ENCODE measurements at places on chromosomes 2 and 18.

- DNase-seq = no peak
These were observed 176.7 kb downstream of the NRP2 start for GRCh38 chr2:205858881-205859441.

DNA sequence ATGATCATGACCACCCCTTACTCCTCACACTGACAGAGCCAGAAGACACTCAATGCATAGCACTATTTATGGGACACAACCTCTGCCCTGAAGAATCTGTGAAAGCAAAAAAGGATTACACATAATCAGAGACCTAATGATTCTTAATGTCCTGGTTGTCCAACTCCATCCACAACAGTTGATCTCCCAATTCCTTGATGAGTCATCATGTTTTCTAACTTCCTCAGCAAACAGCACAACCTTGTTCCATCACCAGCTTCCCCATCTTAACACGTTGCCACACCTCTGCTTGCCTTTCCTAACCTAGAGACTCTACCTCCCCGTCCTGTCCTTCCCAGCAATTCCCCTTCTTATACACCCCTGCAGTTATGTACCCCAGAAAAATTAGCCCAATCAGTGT is 13.2 kb upstream of the MARCHF4 start:
- no peak for DNase-seq

- no peak for DNase-seq
These were observed 36.7 kb downstream of the DNMT3A start for GRCh38 chr2:25304826-25305596.

- DNase-seq = no peak
These were observed 1.1 kb upstream of the IMP4 start for GRCh38 chr2:130341562-130342019.

DNA sequence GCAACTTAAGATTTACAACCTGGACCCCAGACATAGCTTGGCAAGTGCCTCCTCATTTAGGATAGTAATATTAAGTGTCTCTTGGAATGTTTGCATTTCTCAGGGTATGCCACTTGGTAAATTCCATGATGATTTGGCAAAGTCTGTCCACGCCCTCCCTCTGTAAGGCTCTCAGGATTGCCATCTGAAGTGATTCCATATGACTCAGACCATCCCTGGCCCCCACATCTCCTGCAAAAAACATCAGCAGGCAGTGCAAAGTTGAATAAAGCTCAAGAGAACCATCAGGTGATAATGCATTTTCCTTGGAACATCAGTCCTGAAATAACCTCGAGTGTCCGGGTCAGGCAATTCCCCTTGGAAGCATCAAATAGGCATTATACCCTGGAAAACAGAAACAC is 27.1 kb upstream of the PIEZO2 start:
- no peak for DNase-seq

GRCh38 chr2:10258726-10259125 is 44.0 kb upstream of the HPCAL1 start:
- DNase-seq = no peak

DNA sequence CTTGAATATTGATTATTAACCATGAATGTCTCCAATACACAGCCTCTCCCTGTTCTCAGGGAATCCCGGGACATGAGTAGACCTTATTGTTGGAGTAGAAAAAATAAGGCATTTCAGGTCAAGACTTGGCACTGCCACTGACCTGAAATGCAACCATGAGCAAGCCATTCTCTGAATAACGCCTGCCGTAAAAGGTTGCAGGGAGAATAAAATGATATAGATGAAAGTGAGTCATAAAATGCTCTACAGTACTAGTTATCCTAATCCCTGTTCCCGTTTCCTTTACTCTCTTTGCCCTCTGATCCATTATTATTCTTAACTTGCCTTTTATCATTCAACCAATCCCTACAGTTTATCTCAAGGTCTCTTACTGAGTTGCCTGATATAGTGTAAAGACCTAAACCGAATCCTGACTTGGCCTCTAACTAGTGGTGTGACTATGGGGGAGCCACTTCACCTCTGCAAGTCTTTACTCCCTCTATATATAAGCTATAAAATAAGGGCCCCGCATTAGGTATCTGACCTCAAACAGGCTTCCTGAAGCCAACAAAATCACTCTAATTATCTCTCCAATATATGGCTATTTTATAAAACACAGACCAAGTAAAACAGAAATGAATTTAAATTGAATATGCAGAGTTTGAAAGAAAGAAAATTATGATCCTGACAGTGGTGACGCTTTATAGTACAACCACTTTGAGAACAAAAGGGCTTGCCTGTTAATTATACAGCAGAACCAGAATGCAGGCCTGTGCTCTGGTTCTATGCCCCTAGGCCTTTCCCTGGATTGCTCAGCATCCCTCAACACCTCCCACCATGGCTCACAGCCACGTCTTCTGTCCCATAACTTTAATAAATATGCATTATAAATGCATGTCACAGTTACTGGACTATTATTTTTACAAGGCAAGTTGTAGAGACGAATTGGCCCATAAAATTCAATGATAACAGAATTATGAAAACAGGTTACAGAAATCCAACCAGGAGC is 183.1 kb downstream of the STK39 start:
- no peak for DNase-seq

- no peak for DNase-seq
These were observed 11.5 kb downstream of the COPS9 start for GRCh38 chr2:240124651-240125030.

DNA sequence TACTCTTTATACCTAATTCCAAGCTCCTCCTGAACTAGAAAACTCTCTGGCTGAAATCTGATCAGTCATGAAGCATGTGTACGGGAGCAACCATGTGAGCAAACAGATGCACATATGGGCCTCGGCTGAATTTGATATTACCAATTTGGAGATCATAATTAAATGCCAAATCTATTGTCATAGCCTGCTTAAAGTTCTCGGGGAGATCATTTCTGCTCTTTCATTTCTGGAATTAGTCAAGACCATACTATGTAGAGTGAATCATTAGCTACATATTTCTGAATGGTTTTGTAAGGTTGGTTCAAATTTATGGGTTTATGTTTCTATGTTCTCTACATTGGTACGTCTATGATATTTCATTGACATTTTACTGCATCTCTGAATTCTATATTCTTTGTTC is 205.5 kb downstream of the UBE2E3 start:
- DNase-seq = no peak

GRCh38 chr2:104428155-104428554 is 425.8 kb upstream of the POU3F3 start:
- no peak for DNase-seq

DNA sequence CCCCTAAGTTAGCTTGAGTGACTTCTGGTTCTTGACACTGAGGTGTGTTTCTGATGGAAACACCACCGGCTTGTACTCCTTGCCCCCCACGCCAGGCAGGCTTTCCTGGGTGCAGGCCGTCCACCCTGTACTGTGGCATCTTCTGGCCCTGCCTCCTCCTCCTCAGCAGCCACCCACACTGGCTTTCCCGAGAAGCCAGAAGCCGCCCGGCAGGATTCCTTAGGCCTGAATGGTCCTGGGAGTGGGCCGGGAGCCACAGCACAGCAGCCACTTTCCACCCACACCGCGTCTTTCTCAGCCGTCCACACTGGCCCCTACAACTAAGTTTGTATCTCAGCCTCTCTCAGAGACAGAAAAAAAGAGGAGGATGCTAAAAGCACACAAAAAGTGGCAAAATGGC is 2.1 kb upstream of the HSBP1L1 start:
- DNase-seq = no peak

- no peak for DNase-seq
These were observed 430.0 kb downstream of the ZNF516 start for GRCh38 chr18:76064998-76065397.

DNA sequence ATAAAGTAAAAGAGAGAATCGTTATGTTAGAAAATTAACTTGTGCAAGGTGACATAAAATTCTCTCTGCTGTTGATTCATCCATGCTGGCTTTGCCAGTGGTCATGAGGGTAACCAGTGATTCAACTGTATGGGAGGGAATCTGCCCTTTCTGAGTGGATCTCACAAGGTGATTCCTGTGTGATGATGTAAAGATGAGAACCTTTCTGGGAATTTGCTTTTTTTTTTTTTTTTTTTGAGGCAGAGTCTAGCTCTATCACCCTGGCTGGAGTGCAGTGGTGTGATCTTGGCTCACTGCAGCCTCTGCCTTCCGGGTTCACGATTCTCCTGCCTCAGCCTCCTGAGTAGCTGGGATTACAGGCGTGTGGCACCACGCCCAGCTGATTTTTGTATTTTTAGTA is 23.3 kb downstream of the RAB31 start:
- DNase-seq = no peak

DNA sequence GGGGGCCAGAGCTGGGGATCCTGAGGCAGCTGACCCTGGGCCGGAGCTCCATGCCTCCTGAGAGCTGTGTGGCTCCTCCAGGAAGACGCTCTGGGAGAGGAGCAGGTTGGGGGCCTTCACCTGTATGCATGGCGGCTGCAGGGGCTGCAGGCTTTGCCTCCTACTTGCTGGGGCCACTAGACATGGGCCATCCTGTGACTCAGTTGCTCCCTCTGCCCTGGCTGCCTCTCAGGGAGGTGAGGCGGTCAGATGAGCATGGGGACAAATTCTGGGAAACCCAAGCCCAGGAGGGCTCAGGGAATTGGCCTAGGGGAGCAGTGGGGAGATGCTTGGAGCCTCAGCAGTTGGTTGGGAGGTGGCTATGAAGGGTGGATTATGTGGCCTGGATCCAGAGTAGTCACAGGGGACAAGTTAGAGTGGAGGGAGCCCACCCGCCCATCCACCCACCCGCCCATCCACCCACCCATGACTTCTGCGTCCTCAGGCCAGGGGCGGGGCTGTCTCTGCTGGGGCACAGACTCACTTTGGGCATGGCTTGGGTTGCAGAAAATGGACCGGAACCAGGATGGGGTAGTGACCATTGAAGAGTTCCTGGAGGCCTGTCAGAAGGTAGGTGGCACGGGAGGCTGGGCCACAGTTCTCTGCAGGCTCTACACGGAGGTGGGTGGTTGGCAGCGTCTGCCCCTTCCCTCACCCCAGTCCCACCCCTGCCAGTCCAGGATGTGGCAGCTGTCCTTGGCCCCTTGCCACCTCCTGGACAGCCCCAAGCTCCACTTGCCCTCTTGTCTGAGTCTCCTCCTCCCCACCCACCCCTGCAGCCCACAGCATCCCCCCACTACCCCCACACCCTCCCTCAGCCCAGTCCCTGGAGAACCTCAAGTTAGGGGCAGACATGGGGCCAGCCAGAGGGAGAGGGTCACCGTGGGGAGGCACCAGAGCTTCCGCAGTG is 19.5 kb upstream of the FAHD2A start:
- DNase-seq = peak; percentile 1

- DNase-seq = no peak
These were observed 97.3 kb upstream of the MCFD2 start for GRCh38 chr2:47012866-47013265.

GRCh38 chr2:233260661-233261060 is 9.2 kb downstream of the ATG16L1 start:
- DNase-seq = no peak

- no peak for DNase-seq
These were observed 83.7 kb downstream of the TANC1 start for GRCh38 chr2:159052157-159052601.

- DNase-seq = no peak
These were observed 47.1 kb upstream of the THSD7B start for GRCh38 chr2:136718273-136718672.

DNA sequence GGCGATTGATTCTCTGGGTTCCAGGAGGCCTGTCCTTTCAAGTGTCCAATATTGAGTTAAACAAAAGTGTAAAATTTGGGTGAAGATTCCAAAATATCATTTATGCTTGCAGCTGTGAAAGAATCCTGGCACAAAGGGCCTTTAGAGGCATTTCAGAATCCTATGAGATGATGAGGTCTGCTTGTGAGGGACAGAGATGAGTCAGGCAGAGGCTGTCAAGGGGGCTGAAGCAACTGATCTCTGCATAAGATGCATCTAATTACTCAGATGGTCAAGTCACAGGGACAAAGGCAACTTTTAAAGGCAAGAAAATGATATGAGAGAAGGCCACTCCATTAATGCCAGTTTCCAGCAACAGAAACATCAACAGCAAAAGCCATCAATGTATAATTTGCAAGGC is 78.8 kb downstream of the FHOD3 start:
- no peak for DNase-seq
